ENCODE measurements at places on chromosomes 11 and 22. TPM values are rescaled to one million over a fixed set of nuclear protein-coding genes. Genes with fewer than 3 reads are reported as not detected.

DNA sequence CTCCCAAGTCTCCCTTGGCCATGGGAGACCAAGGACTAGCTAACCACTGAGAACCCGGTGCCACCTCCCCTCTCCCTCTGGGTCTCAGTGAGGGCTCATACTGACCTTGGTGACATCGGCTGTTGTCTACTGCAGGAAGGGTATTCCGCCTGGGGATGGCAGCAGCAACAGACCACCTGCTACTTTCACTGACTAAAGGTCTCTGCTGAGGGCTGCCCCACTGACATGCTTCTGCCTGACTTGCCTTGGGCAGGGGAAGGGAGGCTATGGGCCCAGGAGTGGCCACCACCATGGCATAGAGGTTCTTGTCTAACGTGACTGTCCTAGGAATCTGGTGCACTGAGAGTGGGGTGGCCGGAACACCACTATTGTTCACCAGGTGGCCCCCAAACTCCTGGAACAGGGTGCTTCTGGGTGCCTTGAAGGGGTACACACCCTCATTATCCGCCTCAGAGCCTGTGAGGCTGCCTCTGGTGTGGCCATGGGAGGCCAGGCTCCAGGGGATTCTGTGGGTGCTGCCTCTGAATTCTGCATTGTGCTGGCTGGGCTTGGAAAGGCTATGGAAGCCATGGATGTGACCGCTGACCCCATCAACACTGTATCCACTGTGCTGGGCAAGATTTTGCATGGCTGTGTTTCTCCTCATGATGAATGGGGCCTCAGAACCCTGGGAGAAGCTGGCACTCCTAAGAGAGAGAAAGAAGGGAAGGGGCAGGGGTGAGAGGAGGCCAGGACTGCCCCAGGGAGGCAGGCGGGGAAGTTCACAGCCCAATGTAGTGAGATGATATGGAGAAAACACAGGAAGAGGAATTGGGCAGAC, 38.3 kb downstream of the GAB4 start:
- no peak overlapping the region for H3K27ac ChIP-seq
- H3K36me3 ChIP-seq = no peaks in the 10 kb centered on the region
- no peak overlapping the region for H3K4me3 ChIP-seq

DNA sequence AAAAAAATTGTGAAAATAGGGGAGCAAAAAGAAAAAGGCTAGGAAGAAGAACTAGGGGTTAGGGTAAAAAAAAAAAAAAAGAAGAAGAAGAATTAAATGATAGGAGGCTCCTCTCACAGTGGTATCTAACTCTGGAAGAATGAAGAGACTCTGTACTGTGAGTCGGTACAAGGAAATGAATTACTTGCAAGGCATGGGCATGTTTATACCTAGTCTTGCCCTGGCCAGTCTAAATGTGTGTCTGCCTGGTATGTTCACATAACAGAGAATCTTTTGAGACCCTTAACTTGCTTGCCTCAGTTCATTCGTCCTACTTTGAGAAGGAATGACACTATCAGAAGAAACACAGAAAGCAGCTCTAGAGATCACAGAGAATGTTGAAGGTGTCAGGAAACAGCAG, 159.6 kb downstream of the SWAP70 start:
- no peaks in the 10 kb centered on the region for H3K36me3 ChIP-seq
- DNase-seq = no peak
- H3K27ac ChIP-seq = no peak overlapping the region
- H3K4me1 ChIP-seq = peaks cover 17% of the 10 kb centered on the region
- H3K27me3 ChIP-seq = no peaks in the 10 kb centered on the region

- H3K36me3 ChIP-seq = peaks cover 12% of the 10 kb centered on the region
- no peak for DNase-seq
- H3K4me1 ChIP-seq = no peaks in the 10 kb centered on the region
- no peaks in the 10 kb centered on the region for H3K27me3 ChIP-seq
- H3K4me3 ChIP-seq = no peak overlapping the region
These were observed 341.5 kb downstream of the SHANK2 start for GRCh38 chr11:70910835-70911234.

MFRP gene
- not detected for total RNA-seq

JAML gene
- 3.8 TPM for total RNA-seq

- DNase-seq = no peak
- peaks cover 6% of the 10 kb centered on the region for H3K4me1 ChIP-seq
- H3K4me3 ChIP-seq = no peak overlapping the region
- no peak overlapping the region for H3K27ac ChIP-seq
- no peaks in the 10 kb centered on the region for H3K27me3 ChIP-seq
- no peaks in the 10 kb centered on the region for H3K36me3 ChIP-seq
These were observed 12.5 kb upstream of the CARD18 start for GRCh38 chr11:105152021-105152512.

DNA sequence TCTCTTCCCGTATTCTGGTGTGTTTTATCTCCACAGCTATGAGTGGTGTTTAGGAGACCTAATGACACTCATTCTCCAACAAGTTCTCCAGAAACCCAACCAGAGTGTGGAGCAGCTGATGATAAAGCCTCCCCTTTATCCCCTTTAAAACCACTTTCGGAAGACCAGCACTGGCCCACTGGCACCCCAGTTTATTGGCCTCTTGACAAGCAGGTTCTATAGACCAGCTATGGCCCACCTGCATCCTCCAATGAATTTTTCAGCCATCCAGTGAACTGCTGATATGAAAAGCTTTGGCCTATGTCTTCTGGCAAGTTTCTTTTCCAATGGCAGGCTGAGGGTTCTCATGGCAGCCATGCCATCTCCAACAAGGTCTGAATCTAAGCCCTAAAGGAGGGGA, 27.4 kb downstream of the CHST1 start:
- no peak for DNase-seq
- no peaks in the 10 kb centered on the region for H3K4me1 ChIP-seq
- peaks cover 4% of the 10 kb centered on the region for H3K27me3 ChIP-seq
- H3K4me3 ChIP-seq = no peak overlapping the region
- no peaks in the 10 kb centered on the region for H3K36me3 ChIP-seq
- no peak overlapping the region for H3K27ac ChIP-seq

DNA sequence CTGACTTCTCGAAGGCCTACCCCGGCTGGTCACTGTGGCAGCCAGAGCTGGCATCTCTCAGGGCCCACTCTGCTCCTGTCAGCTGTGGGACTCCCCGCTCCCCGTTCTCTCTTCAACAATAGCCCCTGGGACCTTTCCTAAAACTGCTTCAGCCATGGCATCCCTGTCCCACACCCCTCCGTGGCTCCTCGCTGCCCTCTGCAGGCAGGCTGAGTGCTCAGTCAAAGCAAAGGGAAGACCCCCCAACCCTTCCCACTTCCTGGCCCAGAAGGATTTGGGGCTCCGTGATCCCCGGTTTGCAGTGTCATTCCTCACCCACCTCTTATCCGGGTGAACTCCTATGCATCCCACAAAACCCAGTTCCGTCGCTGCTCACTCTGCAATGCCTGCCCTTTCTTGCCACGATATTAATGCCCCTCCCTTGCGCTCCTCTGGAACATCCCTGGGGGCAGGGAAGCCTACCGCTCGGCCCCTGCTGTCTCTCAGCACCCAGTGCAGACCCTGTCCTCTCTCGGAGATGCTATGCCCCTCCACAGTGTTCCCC, 1.6 kb upstream of the TH start:
- H3K27me3 ChIP-seq = peaks cover 71% of the 10 kb centered on the region
- no peak for DNase-seq
- no peak overlapping the region for H3K4me3 ChIP-seq

GRCh38 chr11:10592331-10592730, 23.9 kb upstream of the LYVE1 start:
- no peaks in the 10 kb centered on the region for H3K4me1 ChIP-seq
- no peak overlapping the region for H3K4me3 ChIP-seq
- H3K36me3 ChIP-seq = no peaks in the 10 kb centered on the region
- no peak for DNase-seq
- no peak overlapping the region for H3K27ac ChIP-seq
- H3K27me3 ChIP-seq = peaks cover 3% of the 10 kb centered on the region

ACRV1 gene
- total RNA-seq = not detected

DNA sequence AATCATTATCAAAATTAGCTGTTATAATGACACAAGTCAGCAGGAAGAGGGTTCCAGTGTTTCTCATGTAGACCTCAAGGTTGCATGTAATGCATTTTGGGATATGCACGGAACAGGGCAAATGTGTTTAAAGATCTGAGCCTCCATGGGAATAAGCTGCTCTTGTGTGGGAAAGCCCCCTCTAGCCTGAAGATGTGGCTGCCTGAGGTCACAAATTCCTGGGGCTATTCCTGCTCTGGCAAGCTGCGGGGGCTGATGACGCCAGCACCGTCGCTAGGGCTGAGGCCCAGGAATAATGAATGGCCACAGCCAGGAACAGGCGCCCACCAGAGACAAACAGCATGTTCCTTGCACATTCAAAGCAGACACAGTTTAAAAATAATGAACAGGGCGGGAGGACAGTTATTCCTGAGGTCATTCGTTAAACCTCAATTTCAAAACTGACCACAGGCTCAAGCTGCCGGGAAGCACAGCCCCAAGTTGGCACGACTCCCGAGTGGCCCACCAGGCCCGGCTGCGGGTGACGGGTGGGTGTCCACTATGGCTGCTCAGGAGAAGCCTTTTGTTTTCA, 11.7 kb downstream of the OSBPL5 start:
- no peaks in the 10 kb centered on the region for H3K36me3 ChIP-seq
- no peak overlapping the region for H3K27ac ChIP-seq
- no peak for DNase-seq
- H3K27me3 ChIP-seq = peaks cover 9% of the 10 kb centered on the region
- no peak overlapping the region for H3K4me3 ChIP-seq
- no peaks in the 10 kb centered on the region for H3K4me1 ChIP-seq

GRCh38 chr22:39368461-39368911, 18.7 kb downstream of the SYNGR1 start:
- no peak for DNase-seq
- peaks cover 18% of the 10 kb centered on the region for H3K27me3 ChIP-seq
- no peak overlapping the region for H3K4me3 ChIP-seq
- no peak overlapping the region for H3K27ac ChIP-seq
- H3K36me3 ChIP-seq = no peaks in the 10 kb centered on the region
- peaks cover 10% of the 10 kb centered on the region for H3K4me1 ChIP-seq

DNA sequence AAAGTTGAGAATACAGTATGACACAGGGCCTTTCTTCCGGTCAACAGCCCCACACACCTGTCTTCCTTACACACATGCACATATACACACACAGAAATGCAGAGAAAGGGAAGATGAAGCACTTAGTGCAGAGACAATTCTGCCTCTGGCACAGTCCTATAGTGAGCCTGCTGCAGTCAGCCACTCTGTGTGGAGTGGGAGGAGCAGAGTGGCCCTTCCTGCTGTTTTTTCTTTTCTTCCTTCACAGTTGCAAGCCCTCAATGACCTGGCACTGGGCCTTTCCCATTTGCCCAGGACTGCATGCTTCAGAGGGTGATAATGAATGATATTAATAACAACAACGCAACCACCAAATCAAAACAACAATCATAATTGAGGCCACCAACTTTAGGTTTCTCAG, 527.0 kb upstream of the B3GAT1 start:
- H3K36me3 ChIP-seq = no peaks in the 10 kb centered on the region
- no peak overlapping the region for H3K27ac ChIP-seq
- no peaks in the 10 kb centered on the region for H3K27me3 ChIP-seq
- no peak overlapping the region for H3K4me3 ChIP-seq
- H3K4me1 ChIP-seq = no peaks in the 10 kb centered on the region

APOBEC3C gene
- total RNA-seq = 10.8 TPM

Measured in HepG2 (cell line).